ENCODE measurements at places on chromosomes 2 and 18. TPM values are rescaled to one million over a fixed set of nuclear protein-coding genes. Genes with fewer than 3 reads are reported as not detected.

GRCh38 chr2:164314148-164314547, 307.1 kb downstream of the GRB14 start:
- no peak for DNase-seq

GRCh38 chr2:105395691-105396090, 3.2 kb downstream of the FHL2 start:
- DNase-seq = no peak

DNA sequence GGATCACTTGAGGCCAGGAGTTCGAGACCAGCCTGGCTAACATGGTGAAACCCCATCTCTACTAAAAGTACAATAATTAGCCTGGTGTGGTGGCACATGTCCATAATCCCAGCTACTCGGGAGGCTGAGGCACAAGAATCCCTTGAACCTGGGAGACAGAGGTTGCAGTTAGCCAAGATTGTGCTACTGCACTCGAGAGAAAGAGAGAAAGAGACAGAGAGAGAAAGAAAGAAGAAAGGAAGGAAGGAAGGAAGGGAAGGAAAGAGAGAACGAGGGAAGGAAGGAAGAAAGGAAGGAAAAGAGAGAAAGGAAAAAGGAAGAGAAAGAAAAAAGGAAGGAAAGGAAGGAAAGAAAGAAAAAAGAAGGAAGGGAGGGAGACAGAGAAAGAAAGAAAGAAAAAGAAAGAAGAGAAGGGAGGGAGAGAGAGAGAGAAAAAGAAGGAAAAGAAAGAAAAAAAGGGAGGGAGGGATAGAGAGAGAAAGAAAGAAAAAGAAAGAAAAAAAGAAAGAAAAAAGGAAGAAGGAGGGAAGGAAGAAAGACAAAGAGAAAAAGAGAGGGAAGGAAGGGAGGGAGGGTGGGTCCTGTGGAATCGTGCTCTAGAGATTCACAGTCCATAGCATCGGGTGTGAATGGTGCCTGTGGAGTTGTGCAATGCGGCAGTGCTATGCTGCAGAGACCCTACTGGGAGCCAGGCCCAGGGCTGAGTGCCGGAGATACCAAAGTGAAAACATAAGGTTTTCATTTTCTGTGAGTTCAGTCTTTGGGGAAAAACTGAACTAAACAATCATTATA, 4.6 kb upstream of the SDC1 start:
- no peak for DNase-seq

The ITPRIPL1 gene
- 7.6 TPM for total RNA-seq

DNA sequence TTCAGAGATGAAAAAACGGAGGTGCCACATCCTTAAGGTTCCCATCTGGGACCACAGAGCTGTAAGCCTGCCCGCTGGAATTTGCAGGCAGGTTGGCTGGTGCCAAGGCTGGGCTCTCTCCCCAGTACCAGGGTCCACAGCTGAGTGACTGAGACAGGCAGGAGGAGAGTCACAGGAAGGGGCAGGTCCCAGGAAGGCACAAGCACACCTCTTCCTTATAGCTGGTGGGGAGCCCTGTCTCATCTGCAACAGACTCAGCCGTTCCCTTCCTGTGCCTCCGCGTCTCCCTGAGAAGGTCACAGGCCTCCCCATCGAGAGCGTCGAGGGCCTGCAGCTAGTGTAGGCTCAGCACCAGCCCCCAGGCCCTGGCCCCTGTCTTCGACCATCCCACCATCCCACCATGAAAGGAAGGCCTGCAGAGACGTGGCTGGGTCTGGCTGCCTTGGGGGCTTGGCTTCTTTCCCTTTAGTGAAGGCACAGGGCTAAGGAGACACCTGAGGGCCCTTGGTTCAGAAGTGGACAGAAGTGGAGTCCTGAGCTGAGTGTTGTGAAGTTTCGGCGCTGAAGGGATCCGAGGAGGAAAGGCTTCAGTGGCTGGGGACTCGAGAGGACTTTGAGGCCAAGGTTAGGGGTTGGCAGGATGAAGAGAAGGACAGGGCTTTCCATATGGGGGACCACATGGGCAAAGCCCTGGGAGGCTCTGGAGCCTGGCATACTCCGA, 26.8 kb downstream of the GLI2 start:
- no peak for DNase-seq

- no peak for DNase-seq
Observed at GRCh38 chr18:56248610-56249235, 389.7 kb downstream of the TXNL1 start.

DNA sequence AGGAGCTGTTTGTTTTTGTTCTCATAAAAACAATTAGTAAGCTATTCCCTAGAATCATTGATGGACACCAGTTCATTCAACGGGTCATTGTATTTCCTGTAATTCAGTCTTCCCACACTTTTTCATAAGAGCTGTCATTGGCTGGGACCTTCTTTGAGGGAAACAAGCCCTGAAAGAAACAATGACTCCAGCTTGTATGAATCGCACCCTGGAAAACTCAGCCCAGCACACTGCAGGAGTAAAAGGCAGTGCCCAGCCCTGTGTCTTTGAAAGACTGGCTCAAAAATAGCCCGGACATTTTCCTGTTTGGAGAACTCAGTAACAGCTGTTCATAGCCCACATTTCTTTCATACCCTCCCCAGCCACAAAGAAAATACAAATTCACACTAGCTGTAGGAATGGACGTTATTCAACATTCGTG, 81.5 kb downstream of the NCKAP5 start:
- no peak for DNase-seq

The REG1B gene
- not detected for total RNA-seq

GRCh38 chr2:203534621-203535077, 452 bp downstream of the RAPH1 start:
- no peak for DNase-seq

The DCC gene
- 0.63 TPM for total RNA-seq

GRCh38 chr2:109531221-109531620, 82.5 kb downstream of the SEPTIN10 start:
- no peak for DNase-seq

- DNase-seq = no peak
Observed at GRCh38 chr2:236341067-236341466, 76.9 kb upstream of the ASB18 start.

GRCh38 chr2:86224645-86225355, 25.5 kb downstream of the MRPL35 start:
- no peak for DNase-seq

GRCh38 chr2:46142546-46143428, 154.4 kb upstream of the EPAS1 start:
- DNase-seq = no peak

The PRKAG3 gene
- not detected for total RNA-seq

The NETO1 gene
- total RNA-seq = 0.84 TPM

DNA sequence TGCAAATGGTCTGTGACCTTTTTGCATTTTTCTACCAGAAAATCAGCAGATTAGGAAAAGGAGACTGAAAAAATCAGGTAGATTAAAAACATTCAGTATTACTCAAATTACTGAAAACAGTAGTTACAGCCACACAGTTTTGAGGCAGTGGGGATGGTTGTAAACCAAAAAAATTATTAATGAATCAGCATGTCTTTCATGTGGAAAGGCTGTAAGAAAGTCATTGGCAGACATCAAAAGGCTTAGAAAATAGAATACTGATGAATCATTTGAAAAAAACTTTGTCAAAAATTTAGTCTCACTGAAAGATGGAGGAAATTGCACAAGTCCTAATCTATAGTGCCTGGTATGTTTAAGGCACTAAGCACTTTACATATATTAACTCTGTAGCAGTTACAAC, 133.9 kb upstream of the GCFC2 start:
- DNase-seq = no peak

GRCh38 chr2:59804732-59805131, 748.7 kb downstream of the BCL11A start:
- DNase-seq = no peak

The GATA6 gene
- 12.1 TPM for total RNA-seq

GRCh38 chr18:40676668-40677067, 1278.4 kb upstream of the PIK3C3 start:
- no peak for DNase-seq

DNA sequence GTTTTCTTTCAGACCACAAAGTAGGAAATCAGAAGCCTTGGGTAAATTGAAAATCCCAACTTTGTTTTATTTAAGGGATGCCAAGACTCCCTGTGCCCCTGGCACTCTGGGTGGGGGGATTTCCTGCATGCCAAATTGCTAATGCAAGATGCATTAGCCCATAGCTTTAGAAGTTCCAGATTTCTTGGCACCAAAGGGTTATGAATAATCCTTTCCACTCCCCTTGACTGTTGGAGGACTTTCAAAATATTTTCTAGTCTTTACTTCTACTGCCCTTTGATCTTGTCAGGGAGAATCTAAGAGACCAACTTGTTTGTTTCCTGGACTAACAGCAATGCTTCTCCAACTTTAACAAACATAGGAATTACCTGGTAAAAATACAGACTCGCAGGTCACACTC, 81.8 kb upstream of the TGIF1 start:
- DNase-seq = no peak

DNA sequence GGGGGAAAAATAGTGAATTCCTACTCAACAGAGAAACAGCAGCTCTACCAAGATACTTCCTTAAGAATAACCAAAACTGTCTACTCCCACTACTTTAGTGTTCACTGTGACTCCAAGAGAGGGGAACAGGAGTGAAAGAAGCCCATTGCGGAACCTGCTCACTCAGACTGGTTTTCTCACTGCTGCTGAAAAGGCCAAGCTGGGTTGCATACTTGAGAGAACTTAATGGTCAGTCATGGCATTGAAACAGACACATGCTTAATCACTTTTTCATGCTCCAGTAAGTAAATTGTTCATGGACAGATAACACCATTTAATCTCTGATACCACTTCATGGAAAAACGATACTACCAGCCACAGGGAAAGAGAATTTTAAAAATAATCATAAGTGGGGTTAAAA, 35.7 kb upstream of the SLC8A1 start:
- DNase-seq = no peak

The CNOT11 gene
- total RNA-seq = 18.4 TPM

DNA sequence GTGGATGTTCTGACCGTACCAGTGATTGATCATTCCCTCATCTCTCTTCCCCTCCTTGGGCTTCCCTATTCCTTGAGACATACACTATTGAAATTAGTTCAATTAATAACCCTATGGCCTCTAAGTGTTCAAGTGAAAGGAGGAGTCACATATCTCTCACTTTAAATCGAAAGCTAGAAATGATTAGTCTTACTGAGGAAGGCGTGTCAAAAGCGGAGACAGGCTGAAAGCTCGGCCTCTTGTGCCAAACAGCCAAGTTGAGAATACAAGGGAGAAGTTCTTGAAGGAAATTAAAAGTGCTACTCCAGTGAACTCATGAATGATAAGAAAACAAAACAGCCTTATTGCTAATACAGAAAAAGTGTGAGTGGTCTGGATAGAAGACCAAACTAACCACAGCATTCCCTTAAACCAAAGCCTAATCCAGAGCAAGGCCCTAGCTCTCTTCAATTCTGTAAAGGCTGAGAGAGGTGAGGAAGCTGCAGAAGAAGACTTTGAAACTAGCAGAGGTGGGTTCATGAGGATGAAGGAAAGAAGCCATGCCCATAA, 144.4 kb upstream of the LYPD6 start:
- DNase-seq = no peak

DNA sequence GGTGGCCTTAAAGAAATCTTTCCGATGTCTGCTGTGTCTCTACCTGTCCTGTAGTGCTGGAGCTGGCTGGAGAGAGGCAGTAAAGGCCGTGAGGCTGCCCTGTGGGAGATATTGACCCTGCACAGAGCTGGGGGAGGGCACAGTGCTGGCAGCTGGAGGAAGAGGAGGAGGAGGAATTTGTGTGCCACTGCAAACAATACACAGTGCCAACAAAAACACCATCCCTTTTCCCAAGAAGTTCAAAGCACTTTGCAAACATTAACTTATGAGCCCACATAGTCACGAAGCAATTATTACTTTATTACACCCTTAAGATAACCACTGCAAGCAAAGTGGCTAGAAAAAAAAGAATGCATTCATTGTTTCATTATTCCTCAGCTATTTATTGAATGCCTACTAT, 45.0 kb upstream of the CYTIP start:
- DNase-seq = no peak

GRCh38 chr2:150587547-150588505, 100.4 kb upstream of the RND3 start:
- no peak for DNase-seq

The SPAST gene
- total RNA-seq = 13.2 TPM

The ZNF804A gene
- not detected for total RNA-seq

The NEUROD1 gene
- not detected for total RNA-seq

- no peak for DNase-seq
Observed at GRCh38 chr18:10989486-10989885, 159.9 kb downstream of the PIEZO2 start.

GRCh38 chr2:234463626-234464290, 33.1 kb downstream of the ARL4C start:
- DNase-seq = no peak

DNA sequence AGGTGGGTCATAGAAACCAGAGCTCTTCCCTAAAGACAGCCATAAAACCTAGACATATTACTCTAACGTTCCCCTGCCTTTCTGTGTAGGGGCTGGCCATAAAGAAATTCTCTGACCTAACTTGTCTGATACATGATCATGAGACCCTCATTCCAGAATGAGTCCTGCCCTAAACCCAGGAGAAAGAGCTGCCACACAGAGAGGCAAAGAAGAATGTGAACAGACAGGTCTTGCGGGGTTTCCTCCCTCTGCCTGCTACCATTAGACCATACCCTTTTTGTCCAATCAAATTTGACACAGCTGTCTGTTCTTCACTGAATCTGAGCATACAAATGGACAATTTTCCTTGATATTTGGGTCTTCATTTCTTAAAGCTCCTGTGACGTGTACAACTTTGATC, 198.8 kb upstream of the LHCGR start:
- DNase-seq = no peak

- DNase-seq = no peak
Observed at GRCh38 chr2:202042444-202042843, 8.8 kb downstream of the FZD7 start.

- no peak for DNase-seq
Observed at GRCh38 chr2:69716555-69717120, 25.3 kb upstream of the ANXA4 start.

GRCh38 chr2:25041307-25041927, 459 bp upstream of the EFR3B start:
- no peak for DNase-seq

The DNER gene
- 8.2 TPM for total RNA-seq

DNA sequence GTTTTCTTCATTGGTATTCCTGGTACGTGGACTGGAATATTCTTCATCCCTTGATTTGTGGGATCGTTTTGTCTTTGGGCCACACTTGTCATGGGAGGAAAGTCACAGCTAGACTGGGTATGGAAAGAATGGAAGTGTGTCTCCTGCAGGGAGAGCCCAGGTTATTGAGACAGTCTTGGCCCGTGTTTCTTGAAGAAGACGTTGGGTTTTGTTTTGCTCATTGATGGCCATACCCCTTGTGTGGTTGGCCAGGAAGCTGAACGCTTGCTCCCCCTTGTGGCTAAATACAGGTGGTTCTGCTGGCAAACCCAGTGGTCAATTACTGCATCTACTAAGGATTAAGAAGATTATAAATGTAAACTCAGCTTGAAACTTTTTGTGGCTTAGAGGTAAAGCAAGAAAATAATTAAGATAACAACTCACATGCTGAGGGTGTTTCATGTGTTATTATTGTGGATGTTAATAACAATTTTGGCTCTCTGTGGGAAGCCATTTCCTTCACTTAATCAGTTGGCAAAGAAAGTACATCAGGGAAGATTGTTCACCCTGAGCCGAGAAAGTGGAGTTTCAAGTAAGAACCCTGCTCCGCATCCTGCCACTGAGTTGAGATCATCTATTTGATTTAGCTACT, 91.8 kb downstream of the NEDD4L start:
- no peak for DNase-seq

GRCh38 chr2:70085711-70086277, 1.5 kb upstream of the PCBP1 start:
- DNase-seq = no peak

Measured in omental fat pad (tissue), 4 donors.